ENCODE measurements at places on chromosomes 3 and 15.

DNA sequence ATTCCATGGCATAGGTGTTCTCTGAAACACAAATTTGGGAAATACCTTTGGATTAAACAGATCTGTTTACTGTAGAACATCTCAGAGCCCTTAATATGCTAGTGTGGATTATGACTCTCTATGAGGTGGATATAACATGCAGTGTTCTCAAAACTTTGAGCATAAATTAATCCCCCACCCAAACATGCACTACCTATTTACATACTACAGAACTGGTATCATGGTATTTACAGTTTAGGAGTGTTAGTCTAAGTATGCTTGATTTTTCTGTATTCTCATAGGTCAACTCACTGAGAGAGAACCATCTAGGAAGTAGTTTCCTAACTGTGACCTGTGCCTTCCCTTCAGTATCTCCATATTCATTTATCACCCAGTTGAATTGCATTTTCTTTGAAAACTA, 30.9 kb upstream of the ZNF609 start:
- DNase-seq: no peak

GRCh38 chr3:127613406-127613805, 15.2 kb downstream of the MCM2 start:
- DNase-seq: no peak

- no peak for DNase-seq
These were observed 53.3 kb upstream of the FOXB1 start for GRCh38 chr15:59950603-59951388.

- DNase-seq: no peak
These were observed 146.0 kb downstream of the IL20RB start for GRCh38 chr3:137103739-137104138.

DNA sequence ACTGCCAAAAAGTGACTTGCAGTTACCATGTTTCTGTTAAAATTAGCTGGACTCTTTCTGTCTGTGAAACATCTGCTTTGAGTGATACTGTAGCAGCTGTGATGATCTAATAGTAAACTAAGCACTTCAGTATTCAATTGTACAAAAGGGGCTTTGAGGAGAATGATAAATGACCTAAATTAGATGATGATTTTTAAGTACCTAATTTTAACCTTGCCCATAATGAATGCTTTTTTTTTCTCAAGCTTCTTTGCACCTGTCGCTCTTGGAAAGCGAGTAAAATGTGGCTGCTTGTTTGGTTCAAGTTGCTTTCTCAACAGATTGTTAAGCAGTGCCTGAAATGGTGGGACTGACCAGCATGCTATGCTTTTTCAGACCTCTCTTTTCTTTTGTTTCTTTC, 752.3 kb downstream of the EPHA3 start:
- no peak for DNase-seq

GRCh38 chr3:56629451-56629850, 53.6 kb downstream of the TASOR start:
- no peak for DNase-seq

- no peak for DNase-seq
These were observed 130.4 kb upstream of the PLXNA1 start for GRCh38 chr3:126852511-126852910.

Measured in CD4-positive, alpha-beta T cell treated with Interleukin-6 at 100 ng/mL for 8 hours (primary cell).